ELR (cell line): ENCODE measurements at places on chromosomes 6 and 20.

DNA sequence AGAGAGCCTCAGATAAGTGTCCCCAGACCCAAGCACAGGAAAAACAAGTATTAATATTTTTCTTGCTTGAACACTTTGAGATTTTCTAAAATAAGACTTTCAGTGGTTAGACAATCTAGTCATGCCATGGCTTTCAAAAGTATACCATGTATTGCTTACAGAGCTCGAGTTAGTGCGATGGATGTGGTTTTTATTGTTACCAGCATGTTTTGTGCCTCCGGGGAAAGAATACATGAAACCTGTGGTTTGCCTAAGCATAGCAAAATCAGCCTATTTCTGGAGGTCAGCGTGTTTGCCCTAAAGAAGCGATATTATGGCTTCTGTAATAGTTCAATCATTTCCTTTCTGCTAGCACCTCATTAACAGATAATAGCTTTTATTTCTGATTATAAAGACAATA lies 21.6 kb downstream of the RIN2 start:
- DNase-seq = peak; percentile 11

GRCh38 chr6:63307581-63308246 lies 12.1 kb downstream of the LGSN start:
- peak; percentile 65 for DNase-seq

- peak; percentile 25 for DNase-seq
These were observed 218.0 kb upstream of the PREP start for GRCh38 chr6:105620878-105621277.

DNA sequence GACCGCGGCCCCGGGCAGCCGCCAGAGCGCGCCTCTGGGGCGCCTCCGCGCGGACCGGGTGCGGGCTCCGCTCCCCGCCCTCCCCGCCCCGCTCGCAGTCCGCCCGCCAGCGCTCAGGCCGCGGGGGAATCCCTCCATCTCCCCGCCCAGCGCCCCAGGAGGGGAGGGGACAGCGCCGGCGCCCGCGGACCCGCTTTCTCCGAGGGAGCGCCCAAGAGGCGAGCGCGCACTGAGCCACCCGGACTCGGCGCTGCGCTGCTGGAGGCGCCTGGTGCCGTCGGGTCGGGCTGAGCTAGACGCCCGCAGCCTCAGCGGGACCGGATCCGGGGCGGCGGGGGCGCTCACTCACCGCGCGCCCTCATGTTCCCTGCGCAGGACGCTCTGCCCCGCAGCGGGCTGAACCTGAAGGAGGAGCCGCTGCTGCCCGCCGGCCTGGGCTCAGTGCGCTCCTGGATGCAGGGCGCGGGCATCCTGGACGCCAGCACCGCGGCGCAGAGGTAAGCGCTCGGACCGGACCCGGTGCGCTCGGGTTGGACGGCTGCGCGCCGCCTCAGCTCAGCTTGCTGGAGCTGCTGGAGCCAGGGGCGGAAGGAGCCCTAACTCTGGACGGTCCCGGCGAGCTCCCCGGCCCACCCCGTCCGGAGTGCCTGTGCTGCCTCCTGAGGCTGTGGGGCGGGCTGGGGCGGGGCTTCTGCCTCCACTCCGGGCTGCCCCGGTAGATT lies 867 bp downstream of the EBF4 start:
- DNase-seq = no peak

DNA sequence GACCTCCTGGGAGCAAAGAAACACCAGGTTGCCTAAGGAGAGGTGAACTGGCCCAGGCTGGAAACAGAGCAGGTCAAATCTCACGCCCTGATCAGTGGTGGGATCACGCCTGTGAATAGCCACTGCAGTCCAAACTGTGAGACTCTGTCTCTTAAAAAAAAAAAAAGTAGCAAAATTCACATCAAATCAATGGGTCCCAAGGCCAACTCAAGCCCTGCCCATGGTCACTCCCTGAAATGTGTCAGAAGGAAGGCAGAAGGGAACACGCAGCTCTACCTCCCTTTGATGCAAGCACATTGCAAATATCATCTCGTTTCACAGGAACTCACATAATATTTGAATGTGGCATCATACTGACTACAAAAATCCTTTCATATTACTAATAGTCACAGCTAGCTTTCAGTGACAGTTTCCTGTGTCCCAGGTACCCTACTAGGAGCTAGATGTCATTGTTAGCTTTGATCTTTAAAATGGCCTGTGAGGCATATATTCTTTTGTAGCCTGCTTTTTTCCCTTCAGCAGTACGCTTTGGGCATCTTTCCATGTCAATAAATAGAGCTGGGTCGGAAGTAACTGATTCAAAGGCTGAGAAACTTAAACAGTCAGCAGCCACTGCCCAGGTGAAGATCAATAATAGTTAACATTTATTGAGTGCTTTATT lies 14.4 kb upstream of the TTPAL start:
- no peak for DNase-seq

GRCh38 chr6:35008858-35009257 lies 119.8 kb downstream of the ANKS1A start:
- DNase-seq = no peak

DNA sequence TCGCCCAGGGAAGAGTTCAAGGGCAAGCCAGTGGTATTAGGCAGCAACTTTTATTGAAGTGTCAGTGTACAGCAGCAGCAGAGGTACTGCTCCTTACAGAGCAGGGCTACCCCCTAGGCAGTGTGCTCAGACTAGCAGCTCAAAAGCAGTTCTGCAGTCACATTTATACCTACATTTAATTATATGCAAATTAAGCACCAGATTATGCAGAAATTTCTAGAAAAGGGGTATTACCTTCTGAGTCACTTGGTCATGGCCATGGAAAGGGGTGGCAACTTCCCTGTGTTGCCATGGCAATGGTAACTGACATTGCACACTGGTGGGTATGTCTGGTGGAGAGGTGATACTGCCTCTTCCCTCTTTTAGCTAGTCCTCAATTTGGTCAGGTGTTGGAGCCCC lies 2.1 kb upstream of the ZKSCAN4 start:
- DNase-seq = no peak

GRCh38 chr6:157075549-157076450 lies 247.5 kb downstream of the TMEM242 start:
- DNase-seq = peak; percentile 81

DNA sequence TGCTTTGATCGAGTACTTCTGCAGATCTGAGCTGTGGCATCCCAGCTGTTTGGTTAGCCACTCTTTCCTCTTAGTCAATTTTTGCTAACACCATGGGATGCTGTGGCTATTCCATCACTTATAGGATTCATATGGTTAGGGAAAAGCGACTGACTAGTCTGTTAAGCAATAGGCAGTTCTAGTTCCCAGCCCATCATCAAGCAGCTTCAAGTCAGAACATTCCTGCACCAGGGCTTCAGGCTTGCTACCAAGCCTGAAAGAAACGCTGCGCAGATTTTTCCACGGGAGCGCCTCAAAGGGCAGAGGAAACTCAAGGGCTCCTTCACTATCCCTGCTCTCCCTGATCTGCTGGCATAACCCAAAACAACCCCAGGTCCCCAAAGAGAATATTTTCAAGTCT lies 159.8 kb upstream of the SUPT3H start:
- DNase-seq = no peak

DNA sequence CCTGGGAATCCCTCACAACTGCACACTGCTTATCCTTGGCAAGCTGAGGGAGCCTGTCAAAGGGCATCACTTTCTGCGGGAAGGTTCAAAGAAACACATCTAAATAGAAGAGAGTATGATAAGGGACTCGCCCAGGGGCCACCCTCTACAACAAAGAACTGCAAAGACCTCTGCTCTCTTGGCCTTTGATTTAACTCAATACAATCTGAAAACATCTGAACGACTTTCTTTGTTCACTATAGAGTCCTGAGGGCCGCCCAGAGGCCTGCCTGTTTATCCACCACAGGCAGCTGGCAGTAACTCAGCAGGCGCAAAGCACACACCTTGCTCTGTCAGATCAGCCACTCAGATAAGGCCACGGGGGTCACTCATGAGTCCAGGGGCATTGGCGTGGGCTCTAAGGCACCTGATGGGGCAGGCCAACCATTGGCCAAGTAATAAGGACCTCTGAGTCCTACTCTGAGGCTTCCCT lies 139.3 kb downstream of the UNC5CL start:
- DNase-seq = no peak

- peak; percentile 50 for DNase-seq
These were observed 432.2 kb downstream of the HTR1B start for GRCh38 chr6:77030929-77031674.

DNA sequence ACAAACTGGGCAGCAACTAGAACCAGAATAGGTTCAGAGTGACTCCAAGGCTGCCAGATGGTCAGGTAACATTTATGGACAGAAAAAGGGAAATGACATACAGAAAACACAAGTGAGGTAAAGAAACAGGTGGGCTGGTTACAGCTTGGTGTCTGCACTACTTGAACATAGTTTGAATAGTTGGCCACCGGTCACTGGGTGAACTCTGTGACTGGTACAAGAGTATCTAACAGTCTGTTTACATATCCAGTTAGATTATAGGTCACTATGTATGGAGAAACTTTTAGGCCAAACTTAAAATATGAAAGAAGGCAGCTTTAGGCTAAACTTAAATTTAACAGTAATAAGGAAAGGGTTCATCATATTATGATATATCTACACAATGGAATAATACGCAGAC lies 32.9 kb downstream of the LCA5 start:
- DNase-seq = no peak

- no peak for DNase-seq
These were observed 19.5 kb upstream of the GPR6 start for GRCh38 chr6:109958626-109959025.

GRCh38 chr6:122781716-122782115 lies 2.2 kb downstream of the FABP7 start:
- no peak for DNase-seq
